ENCODE measurements at places on chromosomes 16 and 17. TPM values are rescaled to one million over a fixed set of nuclear protein-coding genes. Genes with fewer than 3 reads are reported as not detected.

- H3K36me3 ChIP-seq = peaks cover 1% of the 10 kb centered on the region
- peak; percentile 65 for DNase-seq
- H3K27ac ChIP-seq = no peak overlapping the region
- peaks cover 52% of the 10 kb centered on the region for H3K4me1 ChIP-seq
These were observed 943 bp upstream of the COTL1 start for GRCh38 chr16:84618581-84619460.

Gene GLP2R
- 0.65 TPM for polyA plus RNA-seq

DNA sequence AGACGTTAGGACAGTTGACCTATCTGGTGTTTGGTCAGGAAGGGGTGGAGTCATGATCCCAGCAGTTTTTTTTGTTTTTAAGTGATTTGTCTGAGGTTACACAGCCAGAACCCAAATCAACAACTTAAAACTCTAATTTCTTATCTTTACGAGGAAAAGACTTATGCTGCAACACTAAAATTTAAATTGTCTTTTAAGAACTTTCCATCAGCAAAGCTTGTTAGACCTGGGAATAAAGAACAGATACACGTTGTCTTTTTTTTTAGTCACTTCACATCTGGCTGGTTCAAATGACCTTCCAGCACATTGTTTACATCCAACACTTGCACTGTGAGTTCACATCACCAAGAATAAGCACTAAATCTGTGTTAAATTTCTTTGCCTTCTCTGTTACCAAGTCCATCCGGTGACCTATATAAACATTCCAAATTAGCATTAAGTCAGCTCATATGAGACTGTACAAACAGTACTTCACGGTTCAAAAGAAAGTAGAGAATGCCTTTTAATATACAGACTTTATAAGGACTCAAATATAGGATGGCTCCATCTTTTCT lies 115.0 kb downstream of the HS3ST2 start:
- no peaks in the 10 kb centered on the region for H3K36me3 ChIP-seq
- no peaks in the 10 kb centered on the region for H3K4me1 ChIP-seq
- DNase-seq = no peak
- no peak overlapping the region for H3K4me3 ChIP-seq
- peaks cover 29% of the 10 kb centered on the region for H3K27me3 ChIP-seq

Gene TM4SF5
- polyA plus RNA-seq = 152 TPM

DNA sequence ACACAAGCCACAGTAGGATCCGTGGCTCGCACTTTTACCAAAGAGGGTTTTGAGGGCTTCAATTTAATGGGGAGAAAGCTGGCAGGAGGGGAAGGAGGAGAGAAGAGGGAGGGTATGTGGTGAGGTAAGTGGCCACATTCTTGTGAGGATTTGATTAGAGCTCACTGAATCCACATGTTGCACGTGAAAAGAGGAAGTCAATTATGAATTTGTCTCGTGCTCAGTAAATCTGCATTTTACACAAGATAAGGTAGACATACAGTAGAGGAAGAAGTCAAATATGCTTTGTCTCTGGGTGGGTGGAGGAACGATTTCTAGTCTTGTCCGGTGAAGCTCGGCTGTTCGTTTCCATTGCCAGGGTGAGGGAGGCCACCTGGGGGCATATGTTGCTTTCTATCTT lies 862 bp downstream of the ZNF232 start:
- H3K27ac ChIP-seq = peak overlapping the region; percentile 68
- DNase-seq = peak; percentile 10
- peaks cover 29% of the 10 kb centered on the region for H3K36me3 ChIP-seq
- H3K4me1 ChIP-seq = peaks cover 29% of the 10 kb centered on the region

GRCh38 chr17:72713701-72714100 lies 378.8 kb downstream of the SLC39A11 start:
- H3K4me3 ChIP-seq = no peak overlapping the region
- H3K27ac ChIP-seq = no peak overlapping the region
- H3K36me3 ChIP-seq = no peaks in the 10 kb centered on the region
- H3K4me1 ChIP-seq = peaks cover 25% of the 10 kb centered on the region

Gene CRISPLD2
- polyA plus RNA-seq = 0.25 TPM

DNA sequence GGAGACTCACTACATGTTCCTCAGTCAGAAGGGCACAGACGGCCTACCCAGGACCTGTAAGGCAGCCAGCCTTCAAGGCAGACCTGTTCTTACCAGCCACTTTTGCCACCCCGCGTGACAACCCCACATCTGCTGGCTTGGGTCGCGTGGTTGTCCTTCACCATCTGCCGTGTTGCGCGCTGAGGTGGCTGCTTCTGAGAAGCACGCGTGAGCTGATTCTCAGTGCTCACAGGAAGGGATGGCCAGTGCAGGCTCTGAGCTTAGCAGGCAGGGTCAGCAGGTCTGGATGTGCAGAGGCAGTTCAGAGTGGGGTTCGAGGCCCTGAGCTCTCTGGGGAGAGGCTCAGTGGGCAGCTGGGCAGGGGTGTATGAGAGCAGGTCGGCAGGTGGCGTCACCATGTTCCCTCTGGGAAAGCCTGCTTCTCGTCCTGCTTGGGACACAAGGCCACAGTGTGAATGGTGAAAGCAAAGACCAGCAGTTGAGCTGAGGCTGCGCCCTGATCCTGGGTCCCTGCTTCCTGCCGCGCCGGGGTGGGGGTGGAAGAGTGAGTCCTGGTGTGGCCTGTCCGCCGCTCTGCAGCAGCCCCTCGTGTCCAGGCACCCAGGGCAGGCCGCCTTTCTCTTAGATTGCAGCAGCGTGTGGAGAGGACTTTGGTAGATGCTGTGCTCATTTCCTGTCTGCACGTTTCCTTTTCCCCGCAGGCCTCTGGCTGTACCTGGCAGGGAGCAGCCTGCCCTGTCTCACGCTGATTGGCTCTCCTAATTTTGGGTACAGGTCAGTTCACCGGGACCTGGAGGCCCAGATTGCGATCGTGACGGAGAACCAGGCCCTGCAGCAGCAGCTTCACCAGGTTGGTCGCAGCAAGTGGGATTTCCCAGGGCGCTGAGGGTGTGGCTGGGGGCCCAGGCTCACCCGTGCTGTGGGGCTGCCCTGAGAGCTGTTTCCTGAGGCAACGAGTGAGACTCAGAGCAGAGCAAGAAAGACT lies 36.0 kb downstream of the PGS1 start:
- H3K27ac ChIP-seq = no peak overlapping the region
- no peaks in the 10 kb centered on the region for H3K27me3 ChIP-seq

Gene BAIAP3
- 5.7 TPM for polyA plus RNA-seq

Gene TBC1D3I
- polyA plus RNA-seq = 0.30 TPM

DNA sequence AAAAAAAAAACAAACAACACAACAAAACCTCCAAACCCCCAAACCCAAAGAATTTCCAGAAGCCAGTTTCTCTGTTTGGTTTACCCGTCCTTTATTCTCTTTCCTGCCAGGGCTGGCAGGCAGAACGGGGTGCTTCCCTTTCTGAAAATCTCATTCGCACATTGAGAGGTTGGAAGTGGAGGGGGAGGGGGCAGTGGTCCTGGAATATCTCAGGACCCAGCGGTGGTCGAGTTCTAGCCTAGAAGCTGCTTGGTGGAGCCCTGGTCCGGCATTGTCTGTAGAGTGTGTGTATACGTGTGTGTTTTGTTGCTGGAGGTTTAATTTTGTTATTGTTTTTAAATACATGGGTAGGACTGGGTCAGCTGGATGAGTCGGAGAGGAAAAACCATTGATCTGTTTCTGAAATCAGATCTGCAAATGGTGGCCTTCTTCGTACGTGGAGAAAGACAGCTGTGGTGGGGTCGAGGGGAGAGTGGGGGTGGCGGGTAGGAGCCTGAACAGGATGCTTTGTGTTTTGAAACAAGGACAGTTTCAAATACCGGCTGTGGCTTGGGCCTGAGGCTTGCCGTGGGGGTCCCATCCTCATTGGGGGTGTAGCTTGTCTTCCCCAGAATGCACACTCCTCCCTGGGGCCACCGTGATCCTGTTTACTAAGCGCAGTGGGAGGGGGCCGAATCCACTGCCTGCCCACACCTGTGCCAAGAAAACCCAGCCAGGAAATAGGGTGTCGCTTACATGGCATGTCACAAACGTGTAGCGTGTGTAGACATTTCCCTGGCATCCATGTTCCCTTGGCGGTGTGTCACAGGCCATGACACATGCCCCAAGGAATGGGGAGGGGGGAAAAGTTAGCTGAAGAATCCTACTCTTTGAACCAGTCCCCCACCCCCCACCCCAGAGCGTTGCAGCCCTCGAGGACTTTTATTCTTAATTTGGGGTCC lies 1.6 kb downstream of the CMIP start:
- H3K4me1 ChIP-seq = peaks cover 56% of the 10 kb centered on the region
- 0 out of 2 replicates have a peak, but pooled peaks cover 2% of the 10 kb centered on the region for H3K27me3 ChIP-seq
- H3K36me3 ChIP-seq = no peaks in the 10 kb centered on the region
- peak overlapping the region; percentile 99 for H3K4me3 ChIP-seq
- H3K27ac ChIP-seq = peak overlapping the region; percentile 89
- DNase-seq = no peak

DNA sequence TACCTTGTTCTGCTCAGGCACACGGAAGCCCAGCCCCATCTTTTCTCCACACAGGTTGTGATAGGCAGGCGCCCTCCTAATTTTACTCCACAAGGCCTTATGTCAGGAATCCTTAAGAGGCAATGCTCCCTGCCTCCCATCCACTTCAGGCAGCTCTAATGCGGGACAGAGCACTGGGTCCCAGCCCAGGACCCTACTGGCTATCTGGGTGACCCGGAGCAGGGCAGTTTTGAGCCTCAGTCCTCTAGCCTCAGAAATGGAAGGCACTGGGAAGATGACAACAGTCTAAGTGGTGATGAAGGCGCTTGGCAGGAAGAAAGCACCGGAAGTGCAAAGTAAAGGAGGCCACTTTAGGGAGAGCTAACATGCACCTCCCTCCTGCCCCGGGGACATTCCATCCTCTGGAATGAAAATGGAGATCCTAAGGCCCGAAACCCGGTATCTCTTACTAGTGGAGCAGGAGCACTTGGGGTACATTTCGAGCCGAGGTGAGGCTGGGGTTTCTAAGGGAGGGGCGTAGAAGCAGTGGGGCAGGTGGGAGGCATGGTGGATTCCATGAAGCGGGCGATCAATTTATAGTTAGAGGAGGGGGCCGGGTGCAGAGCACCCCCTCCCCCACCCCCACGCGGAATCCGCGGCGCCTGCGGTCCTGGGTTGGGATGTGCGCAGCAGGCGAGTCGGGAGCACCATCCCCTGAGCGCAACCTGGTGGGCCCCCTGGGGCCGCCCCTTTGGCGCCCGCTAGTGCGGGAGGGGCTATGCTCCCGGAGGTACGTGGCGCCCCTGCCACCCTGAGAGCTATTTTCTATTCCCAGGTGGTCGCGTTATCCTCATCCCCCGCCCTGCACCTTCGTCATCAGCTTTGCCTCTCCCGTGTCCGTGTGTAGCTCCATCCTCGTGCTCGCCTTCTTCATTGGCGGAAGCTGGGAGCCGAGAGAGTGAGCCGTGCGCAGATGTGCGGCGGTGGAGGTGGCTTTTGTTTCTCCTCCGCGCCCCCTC lies 4.9 kb downstream of the MT1F start:
- no peak overlapping the region for H3K4me3 ChIP-seq
- no peak overlapping the region for H3K27ac ChIP-seq
- H3K27me3 ChIP-seq = no peaks in the 10 kb centered on the region

GRCh38 chr16:87156195-87156594 lies 161.0 kb downstream of the C16orf95 start:
- DNase-seq = no peak
- peaks cover 2% of the 10 kb centered on the region for H3K27me3 ChIP-seq
- no peak overlapping the region for H3K27ac ChIP-seq
- no peak overlapping the region for H3K4me3 ChIP-seq

GRCh38 chr17:62075308-62075815 lies 10.3 kb upstream of the MED13 start:
- no peak overlapping the region for H3K4me3 ChIP-seq
- H3K27ac ChIP-seq = no peak overlapping the region
- DNase-seq = no peak

Gene OR1A1
- not detected for polyA plus RNA-seq

DNA sequence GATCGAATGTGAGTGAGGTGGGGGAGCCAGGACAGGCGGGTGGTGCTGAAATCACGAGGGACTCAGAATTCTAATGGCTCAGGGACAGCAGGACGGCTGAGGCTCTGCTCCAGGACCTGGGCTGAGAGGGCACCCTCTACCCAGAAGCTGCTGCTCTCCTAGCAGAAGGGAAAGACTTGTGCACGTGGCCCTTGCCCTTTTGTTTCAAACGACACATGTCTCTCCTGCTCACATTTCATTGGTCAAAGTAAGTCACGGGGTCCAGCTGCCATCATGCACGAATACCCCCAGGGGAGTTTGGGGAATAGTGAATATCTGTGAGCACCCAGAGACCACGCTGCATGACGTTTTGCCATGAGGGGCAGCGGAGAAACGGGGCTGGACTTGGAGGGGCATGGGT lies 73.2 kb downstream of the RTN4RL1 start:
- H3K4me3 ChIP-seq = no peak overlapping the region
- DNase-seq = no peak
- H3K36me3 ChIP-seq = no peaks in the 10 kb centered on the region
- H3K4me1 ChIP-seq = peaks cover 22% of the 10 kb centered on the region
- no peaks in the 10 kb centered on the region for H3K27me3 ChIP-seq

DNA sequence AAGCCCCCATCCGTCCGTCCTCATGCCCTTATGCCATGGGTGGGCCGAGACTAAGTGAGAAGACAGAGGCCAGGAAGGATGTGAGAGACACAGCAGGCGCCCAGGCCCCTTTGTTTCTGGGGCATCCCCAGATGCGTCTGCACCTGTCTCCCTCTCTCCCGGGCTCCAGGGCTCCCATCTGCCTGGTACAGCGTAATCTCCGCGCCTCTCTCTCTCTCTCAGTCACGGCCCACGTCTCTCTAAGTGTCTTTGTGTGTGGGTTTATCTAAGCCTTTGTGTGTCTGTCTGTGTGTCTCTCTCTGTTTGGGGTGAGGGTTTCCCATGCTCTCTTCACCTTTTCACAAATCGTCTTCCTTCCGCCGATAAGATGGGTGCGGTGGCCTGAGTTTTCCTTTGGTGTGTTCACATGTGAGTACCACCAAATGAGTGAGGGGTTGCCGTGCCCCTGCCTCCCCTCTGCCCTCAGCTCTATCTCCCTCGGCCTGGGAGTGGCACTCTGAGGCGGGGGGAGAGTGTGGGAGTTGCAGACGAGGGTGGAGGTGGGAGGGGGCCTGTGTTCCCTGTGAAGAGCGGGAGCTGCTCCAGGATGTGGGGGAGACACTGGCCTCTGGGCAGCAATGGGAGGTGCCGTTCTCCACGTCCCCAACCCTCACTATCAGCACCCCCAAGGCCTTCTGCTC lies 25.8 kb upstream of the ABCC3 start:
- H3K27ac ChIP-seq = no peak overlapping the region
- H3K4me3 ChIP-seq = no peak overlapping the region
- H3K36me3 ChIP-seq = no peaks in the 10 kb centered on the region
- H3K27me3 ChIP-seq = peaks cover 93% of the 10 kb centered on the region
- peaks cover 9% of the 10 kb centered on the region for H3K4me1 ChIP-seq

Gene RMI2
- 24.5 TPM for polyA plus RNA-seq

Gene KRT12
- polyA plus RNA-seq = 0.31 TPM

DNA sequence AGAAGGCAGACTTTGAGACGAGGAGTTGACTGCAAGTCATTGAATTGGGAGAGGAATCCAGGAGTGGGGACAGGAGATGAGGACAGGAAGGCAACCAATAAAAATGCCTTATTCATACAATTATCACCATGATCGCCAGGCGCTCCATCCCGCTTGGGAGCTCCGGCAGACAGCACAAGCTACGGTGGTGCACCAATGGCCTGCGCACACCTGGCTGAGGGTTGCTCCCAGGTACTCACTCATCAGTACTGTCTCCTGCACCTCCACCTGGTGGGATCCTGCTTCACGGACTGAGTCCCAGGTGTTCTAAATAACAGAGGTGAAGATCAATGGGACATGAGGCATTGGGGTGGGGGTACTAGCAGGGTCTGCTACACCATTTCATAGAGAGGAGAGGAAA lies 160.0 kb upstream of the TNRC6C start:
- no peak overlapping the region for H3K4me3 ChIP-seq
- H3K4me1 ChIP-seq = no peaks in the 10 kb centered on the region
- no peaks in the 10 kb centered on the region for H3K36me3 ChIP-seq
- H3K27me3 ChIP-seq = peaks cover 92% of the 10 kb centered on the region
- H3K27ac ChIP-seq = no peak overlapping the region
- no peak for DNase-seq

Gene WNK4
- polyA plus RNA-seq = 13.7 TPM

All from HepG2 (cell line).